ENCODE measurements at places on chromosomes 11 and 22. TPM values are rescaled to one million over a fixed set of nuclear protein-coding genes. Genes with fewer than 3 reads are reported as not detected.

GRCh38 chr11:6480299-6480914, 724 bp downstream of the ARFIP2 start:
- no peak for DNase-seq

Gene OR8D4
- not detected for polyA plus RNA-seq

Gene MGAT3
- 20.8 TPM for polyA plus RNA-seq

Gene SLC29A2
- 18.5 TPM for polyA plus RNA-seq

All from right renal pelvis (tissue), 4 donors.